Activated CD8-positive, alpha-beta memory T cell treated with anti-CD3 and anti-CD28 coated beads for 4 hours (primary cell): ENCODE measurements at places on chromosomes 4 and X.

- DNase-seq, result no peak
Measured at GRCh38 chrX:129445436-129445835, 77.9 kb downstream of the SMARCA1 start.

- DNase-seq, result no peak
Measured at GRCh38 chrX:78019586-78020483, 50.4 kb upstream of the PGAM4 start.

GRCh38 chr4:110055158-110055768 is 142.6 kb downstream of the EGF start:
- DNase-seq, result no peak

GRCh38 chrX:33194876-33195433 is 16.4 kb downstream of the DMD start:
- DNase-seq, result no peak

GRCh38 chr4:139131209-139131870 is 45.7 kb downstream of the ELF2 start:
- DNase-seq, result no peak

GRCh38 chrX:15399962-15400391 is 15.8 kb upstream of the VEGFD start:
- DNase-seq, result no peak

- no peak for DNase-seq
Measured at GRCh38 chr4:182242787-182243186, 415 bp upstream of the TENM3 start.

DNA sequence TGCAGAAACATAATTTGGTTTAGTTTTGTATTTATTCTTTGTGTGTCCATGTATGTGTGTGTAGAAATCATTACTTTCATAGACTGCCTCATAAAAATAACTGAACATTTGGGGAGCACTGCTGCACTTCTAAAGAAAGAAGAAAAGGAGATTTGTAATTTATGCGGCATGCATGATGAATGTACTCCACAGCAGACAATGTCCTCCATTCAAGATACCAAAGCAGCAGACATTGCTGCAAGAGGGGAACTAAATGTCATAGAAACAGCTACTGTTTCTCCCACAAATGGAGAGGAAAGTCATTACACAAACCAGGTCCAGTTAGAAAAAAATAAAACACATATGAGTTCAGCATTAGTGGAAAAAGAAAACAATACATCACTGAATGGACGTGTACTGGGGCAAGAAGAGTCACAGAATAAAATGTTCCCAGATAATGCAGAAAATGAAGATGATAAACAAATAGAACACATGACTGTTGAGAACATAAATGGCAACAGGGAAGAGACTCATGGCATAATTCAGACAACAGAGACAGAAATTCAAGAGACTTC is 2.6 kb downstream of the DTHD1 start:
- no peak for DNase-seq

- DNase-seq, result no peak
Measured at GRCh38 chr4:78121338-78121904, 64.3 kb downstream of the FRAS1 start.
